ENCODE measurements at places on chromosomes 1 and 21.

- no peak for DNase-seq
These were observed 7.0 kb downstream of the SH3BP5L start for GRCh38 chr1:248818505-248819374.

DNA sequence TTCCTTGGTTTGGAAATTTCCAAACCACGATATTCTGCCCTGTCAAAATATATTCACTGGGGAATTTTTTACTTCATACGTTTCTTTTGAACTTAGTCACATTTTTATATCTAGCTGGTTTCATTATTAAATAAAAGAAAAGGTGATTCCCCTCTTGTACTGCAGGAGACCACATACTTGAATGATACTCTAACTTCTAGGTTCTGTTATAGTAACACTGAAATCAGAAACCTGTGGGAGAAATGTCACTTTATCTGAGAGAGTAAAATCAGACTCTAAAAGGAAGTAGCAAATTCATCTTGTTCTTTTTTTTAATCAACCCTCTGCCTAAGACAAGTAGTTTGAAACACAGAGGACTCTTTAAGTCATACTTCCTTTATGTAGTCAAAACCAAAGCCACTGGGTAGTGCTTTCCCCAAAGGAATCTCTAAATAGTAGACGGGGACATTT, 34.4 kb downstream of the MRPL39 start:
- DNase-seq = no peak

GRCh38 chr21:46606427-46606813, 1.5 kb upstream of the S100B start:
- no peak for DNase-seq

- peak; percentile 34 for DNase-seq
These were observed 515 bp downstream of the MAN1C1 start for GRCh38 chr1:25616987-25617624.

- peak; percentile 8 for DNase-seq
These were observed 839 bp downstream of the SWT1 start for GRCh38 chr1:185157599-185158412.

- DNase-seq = no peak
These were observed 30.7 kb upstream of the EDN2 start for GRCh38 chr1:41515131-41515678.

DNA sequence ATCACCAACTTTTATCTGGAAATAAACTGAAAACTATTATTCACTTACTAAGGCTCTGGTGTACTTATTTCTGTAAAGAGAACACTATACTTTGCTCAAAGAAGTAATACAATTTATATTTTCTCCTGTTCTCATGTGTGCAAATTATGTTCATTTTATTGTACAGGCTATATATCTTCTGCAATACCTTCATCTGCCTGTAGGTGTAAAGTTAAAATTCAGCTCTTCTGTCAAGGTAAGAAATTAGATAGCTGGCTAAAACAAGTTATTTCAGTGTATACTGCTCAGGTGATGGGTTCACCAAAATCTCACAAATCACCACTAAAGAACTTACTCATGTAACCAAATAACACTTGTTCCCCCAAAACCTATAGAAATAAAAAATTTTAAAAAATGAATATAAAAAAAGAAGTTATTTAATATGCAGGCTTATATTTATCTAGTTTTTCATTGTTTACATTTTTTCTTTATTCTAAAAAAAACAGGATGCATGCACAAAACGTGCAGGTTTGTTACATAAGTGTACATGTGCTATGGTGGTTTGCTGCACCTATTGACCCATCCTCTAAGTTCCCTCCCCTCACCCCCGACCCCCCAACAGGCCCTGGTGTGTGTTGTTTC, 81.5 kb downstream of the PTGER3 start:
- DNase-seq = no peak

DNA sequence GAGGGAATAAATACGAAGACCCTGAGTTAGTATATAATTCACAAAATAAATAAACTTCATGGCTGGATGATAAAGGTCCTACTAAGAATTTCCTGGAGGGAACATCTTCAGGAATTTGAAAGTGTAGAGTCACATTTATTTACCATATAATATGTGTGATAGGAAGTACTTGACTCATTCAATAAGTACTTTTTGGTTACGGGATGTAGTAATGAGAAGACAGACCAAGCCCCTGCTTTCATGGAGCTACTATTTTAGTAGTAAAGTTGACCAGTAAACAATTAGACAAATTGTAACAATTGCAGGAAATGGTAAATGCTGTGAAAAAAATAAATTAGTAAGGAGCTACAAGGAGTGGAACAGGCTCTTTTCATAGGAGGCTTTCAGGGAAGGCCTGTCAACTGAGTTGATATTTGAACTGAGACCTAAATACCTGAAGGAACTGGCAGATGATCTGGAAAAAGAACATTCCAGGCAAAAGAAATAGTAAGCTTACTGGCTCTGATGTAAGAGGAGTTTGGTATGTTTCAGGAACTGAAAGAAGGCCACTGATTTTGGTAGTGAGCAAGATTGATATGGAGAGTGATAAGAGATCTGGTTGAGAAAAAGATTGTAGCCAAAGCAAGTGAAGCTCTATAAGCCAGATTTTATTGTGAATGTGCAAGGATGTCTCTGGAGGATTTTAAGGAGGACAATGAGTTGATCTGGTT, 36.2 kb downstream of the CAMSAP2 start:
- DNase-seq = no peak

DNA sequence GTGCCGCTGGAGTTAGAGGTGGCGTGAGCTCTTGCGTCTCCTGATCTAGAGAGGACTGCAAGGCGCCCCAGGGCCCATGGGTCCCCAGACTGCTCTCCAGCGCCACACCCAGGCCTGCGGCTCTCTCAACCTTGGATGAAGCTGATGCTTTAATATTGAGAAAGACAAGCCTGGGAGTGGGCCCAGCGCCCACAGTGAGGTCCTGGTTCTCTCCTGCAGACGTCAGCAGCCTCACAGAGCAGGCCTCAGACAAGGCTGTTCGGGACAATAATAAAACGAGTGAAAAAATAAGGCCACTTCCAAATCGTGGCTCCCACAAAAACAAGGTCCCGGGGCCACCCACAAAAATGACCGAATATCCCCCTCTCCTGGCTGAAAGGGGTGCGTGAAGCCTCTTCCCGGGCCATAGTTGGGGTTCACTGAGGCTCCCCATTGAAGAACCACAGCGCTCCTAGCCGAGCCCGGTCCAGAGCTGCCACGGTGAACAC, 6.0 kb upstream of the DNMT3L start:
- no peak for DNase-seq

GRCh38 chr21:45030682-45031570, 43.5 kb upstream of the ADARB1 start:
- DNase-seq = no peak

- no peak for DNase-seq
These were observed 25.5 kb downstream of the TRPM2 start for GRCh38 chr21:44378646-44379514.

DNA sequence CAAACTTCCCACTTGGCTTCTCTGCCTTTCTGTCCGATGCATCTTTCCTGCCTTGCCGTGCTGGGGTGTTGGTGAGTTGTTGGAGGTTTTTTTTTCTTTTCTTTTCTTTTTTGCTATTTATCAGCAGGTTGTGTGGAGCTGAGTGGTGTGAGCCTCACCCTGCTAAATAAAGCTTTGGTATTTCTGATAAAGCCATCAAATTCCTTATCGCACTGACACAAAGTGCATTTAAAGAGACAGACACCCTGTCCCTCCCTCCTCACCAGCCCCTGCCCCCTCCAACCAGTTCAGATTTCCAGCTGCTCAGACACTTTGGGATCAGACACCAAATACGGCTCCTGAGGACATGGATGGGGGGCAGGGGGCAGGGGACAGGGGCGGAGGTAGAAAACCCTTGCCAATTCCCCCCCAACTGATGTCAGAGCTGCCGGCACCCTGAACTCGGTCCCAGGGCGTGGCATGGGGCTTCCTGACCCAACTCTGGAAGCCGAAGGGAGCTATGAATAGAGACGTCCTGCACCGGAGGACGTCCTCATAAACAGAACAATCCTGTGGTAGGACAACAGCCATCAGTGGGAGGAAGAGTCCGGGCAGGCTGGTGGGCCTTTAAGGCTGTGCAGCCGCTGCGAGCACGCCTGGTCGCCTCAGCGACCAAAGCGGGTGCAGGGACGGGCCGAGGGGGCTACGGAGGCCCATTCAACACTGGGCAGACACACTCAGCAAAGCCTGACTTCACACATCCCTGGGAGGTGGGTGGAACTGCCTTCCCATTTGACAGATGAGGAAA, 79.0 kb downstream of the CASZ1 start:
- no peak for DNase-seq

GRCh38 chr1:32702599-32703478, at the start of gene SYNC:
SYNC (minus strand) TSS chr1:32702770; CDS start chr1:32702660, 110 bp downstream.
- DNase-seq = peak; percentile 22

All from stimulated activated naive CD8-positive, alpha-beta T cell treated with anti-CD3 and anti-CD28 coated beads, Interleukin-15, Interleukin-2, amounts not matched to agents 100 U/mL and 50 U/mL, for 24 hours (primary cell).